NCI-H1436 treated with DMSO at 0.1 percent for 48 hours (cell line): ENCODE measurements at places on chromosomes 6 and 20.

- DNase-seq, result no peak
Observed at GRCh38 chr6:31265926-31266325, 6.0 kb downstream of the HLA-C start.

DNA sequence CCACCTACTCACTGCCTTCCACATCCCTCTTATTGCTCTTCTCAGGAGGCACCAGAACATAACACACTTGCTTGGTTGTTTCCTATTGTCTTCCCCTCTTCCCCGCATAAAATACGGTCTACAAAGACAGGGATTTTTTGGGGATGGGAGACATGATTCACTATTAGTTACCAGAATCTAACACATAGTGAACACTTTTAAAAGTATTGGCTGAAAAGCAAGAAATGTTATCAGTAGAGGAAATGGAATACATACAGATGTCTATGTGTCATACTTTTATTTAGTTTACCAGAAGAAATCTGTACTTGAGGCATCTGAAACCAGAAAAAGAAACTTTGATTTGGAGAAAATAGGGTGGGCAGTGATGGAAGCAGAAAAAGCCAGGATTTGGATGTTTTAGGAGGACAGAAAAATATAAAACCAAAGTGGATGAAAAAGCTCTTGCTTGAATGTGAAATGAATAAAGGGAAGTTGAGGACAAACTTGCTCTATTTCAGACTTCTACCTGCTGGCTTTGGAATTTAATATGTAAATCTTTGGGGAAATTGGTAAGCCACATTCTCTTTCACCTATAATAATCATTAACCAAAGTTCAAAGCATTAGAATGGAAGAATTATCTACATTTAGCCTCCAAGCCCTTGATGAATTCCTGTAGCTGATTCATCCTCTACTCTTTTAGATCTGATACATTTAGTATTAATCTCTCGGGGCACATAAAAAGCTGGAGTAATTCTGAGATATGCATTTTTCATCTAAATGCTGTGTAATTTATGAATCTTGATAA lies 82.6 kb downstream of the DOK5 start:
- DNase-seq, result no peak

- no peak for DNase-seq
Observed at GRCh38 chr6:4902363-4902762, 101.5 kb downstream of the RPP40 start.

DNA sequence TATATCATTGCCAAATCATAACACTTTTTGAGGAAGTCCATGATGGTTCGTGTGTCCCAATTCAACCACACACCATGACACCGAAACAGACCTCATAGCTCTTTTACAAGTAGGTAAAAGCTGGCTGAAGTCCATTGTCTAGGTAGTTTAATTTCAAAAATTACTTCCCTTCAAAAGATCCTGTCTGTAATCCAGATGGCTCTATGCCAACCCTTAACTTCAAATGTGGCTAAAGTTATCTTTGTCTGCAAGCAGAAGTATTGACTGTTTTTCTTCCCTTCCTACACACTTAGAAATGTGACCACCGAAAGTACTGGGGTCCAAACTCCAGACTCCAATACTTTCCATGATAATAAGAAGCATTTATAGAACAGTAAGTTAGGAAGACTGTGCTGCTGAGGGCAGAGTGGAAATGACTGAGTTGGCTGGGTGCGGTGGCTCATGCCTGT lies 8.3 kb upstream of the TIAM2 start:
- no peak for DNase-seq

DNA sequence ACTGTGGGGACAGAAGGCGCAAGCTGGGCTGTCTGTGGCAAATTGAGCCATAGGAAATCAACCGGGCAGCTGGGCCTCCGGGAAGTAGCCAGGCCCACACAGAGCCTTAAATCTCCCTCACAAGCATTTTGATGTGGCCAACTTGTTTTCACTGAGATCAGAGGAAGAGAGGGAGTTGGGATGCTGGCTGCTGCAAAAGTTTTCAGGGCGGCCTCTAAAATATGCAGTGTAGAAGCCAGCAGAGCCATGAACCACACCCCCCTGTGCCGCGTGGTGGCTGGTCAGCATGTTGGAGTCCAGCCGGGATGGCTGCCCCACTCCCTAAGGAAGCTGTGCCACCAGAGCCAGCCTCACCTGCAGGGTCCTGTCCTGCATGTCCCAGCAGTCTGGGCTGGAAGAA lies 167.4 kb downstream of the CDC5L start:
- no peak for DNase-seq

DNA sequence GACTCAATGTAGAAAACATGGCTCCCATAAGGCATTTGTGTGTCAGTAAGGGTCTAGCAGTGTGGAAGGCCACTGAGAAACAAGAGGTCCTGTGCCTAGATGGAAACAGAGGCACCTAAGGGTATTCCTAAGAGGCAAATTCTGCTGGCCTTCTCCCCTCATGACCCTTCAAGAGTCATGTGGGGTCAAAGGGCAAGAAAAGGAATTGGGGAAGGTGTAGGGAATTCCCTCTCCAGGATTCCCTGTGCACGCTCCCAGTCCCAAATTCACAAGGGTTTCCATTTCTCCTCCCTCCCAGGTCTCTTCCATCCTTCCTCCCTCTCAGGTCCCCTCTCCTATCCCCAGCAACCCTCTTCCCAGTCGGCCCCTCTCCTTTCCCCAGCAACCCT lies 568 bp downstream of the AGPAT1 start:
- no peak for DNase-seq

DNA sequence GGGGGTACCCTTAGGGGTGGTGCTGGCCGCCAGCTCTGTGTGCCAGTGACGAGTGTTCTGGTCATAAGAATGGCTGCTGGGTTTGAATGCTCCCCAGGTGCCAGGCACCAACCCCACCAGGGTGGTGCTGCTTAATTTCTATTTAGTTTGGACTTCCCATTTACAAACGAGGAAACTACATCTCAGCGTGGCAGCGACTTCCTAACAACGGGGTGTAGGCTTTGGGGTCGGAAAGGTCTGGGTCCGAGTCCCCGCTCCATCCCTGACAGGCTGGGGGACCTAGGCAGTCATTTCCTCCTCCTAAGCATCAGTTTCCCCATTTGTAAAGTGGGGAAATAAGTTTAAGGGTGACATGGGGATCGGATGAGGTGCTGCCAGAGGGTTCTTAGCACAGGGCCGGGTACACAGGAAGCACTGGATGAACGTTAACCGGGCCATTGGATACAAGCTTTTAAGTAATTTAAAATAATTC lies 30.3 kb downstream of the CEBPB start:
- DNase-seq, result no peak

DNA sequence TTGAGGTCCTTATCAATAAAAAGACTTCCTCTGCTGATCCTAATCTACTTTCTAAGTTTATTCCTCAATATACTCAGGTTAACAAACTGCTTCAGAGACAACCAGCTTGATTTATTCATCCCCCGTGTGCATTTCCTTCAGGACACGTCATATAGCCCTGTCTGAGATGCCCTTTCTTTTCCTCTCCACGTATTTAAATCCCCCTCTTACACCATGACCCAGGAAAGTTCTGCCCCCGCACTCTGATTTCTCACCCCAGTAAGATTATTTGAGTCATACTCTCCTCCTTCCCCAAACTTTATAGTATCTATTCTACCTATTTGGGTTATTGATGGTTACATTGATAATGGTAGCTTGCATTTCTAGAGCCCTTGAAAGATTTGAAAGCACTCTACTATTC lies 9.8 kb upstream of the CGA start:
- no peak for DNase-seq

DNA sequence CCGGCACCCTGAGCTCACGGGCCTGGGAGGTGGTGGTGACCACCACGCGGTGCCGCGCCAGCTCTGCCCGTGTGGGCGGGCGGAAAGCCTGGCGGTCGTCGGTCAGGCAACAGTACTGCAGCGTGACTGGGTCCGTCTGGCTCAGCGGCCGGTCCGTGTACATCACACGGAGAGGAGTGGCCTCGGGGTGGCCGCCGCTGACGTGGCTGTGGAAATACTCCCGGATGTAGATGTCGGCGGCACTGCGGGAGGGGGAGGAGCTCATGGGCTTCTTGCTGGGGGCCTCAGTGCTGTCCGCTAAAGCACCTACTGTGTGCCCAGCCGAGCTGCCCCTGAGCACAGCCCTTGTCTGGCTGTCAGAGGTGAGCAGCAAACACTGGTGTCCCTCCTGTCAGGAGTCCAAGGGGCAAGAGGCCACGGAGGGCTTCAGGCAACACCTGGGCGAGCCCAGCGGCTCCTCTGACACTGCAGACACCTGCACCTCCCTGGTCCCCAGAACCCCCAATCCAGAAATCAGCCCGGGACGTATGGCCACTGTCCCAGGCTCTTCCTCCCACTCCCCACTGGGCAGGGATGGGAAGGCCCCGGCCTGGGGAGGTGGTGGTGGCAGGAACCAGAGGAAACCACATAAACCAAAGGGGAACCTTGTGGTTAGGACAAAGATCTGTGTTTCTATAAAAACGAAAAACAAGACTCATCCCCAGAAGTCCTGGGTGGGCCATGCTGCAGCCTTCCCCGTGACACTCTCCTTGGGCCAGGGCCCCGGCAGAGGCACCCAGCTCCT lies 6.5 kb downstream of the HELZ2 start:
- no peak for DNase-seq

DNA sequence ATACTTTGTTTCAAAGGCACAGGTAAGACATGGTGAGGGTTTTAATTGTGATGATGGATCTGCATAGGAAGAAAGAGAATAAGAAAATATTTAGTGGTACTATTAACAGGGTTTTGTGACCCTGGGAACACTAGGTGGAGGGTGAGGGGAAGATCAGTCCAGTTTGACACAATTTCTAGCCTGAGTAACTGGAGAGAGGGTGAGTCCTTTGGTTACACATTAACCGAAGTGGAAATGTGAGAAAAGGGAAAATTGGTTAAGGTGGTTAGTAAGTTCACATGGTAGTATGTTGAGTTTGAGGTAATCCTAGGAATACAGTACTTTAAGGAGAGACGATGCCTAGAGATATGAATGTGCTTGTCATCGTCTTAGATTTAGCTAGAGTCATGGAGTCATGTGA lies 54.8 kb upstream of the POU3F2 start:
- DNase-seq, result no peak

- DNase-seq, result no peak
Observed at GRCh38 chr6:159307246-159307790, 138.1 kb downstream of the FNDC1 start.

- no peak for DNase-seq
Observed at GRCh38 chr6:11460837-11461661, 76.5 kb upstream of the TMEM170B start.

DNA sequence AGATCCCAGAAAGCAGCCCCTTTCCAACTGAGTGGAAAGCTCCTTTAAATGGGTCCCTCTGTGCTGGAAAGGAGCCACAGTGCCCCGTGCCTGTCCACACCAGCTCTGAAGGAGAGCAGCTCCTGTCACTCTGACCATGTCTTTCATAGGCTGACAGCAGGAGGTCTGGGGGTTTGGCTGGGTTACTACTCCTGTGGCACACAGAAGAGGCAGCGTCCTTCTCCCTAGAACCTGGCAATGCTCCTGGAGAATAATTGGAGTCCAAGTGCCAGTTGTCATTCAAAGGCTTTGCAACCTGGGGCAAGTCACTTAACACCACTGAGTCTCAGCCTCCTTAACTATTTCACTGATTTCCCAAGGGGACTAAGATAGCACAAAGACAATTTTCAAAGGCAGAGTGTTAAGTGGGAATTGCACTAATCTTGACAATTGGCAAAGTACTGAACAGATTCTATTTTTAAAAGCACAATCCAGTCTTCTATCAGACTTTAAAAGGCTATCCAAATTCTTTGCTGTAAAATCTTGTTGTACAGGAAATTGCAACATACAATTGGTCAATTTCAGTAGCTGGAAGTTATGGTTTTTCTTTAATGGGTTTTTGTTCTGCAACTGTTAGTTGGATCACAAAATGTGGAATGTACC lies 457.2 kb downstream of the KIF16B start:
- DNase-seq, result no peak

DNA sequence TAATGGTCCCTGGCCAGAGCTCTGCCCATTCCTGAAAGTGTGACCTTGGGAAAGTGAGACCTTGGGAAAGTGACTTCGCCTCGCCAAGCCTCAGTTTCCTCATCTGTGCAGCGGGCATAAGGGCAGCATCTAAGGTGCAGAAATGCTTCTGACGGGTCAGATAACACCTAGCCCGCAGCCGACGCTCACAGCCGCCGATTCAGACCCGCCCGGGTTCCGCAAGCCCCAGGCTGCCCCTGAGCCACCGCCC lies 486 bp downstream of the FKBP1A start:
- DNase-seq, result no peak

DNA sequence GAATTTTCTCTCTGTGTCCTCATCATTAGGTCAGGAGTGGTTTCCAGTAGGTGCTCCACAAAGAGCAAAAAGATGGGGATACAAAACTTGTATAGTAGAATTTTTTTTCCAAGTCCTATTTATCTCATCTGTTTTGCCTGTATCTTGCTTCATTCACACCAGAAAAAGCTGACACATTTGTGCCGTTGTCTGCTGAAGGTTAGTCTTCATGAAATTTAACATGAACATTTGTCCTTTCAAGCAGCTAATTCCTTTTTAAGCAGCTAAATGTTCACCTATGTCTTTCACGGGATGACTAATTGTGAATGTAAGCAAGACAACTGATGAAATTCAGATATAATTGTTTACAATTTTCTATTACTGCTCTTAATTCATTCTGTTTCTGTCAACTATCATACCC lies 83.8 kb downstream of the ATXN1 start:
- no peak for DNase-seq
